Placental pericyte (primary cell): ENCODE measurements at places on chromosomes 7 and 10. TPM values are rescaled to one million over a fixed set of nuclear protein-coding genes. Genes with fewer than 3 reads are reported as not detected.

Gene SCIN
- 1.8 and 3.6 TPM in 2 replicates for total RNA-seq

Gene NME8
- total RNA-seq: not detected in 2 replicates

Gene OR2A5
- total RNA-seq: not detected in 2 replicates

Gene SLC35B4
- 10.1 and 24.9 TPM in 2 replicates for total RNA-seq

Gene PPP3CB
- 27.5 and 29.8 TPM in 2 replicates for total RNA-seq

Gene PRSS37
- not detected in 2 replicates for total RNA-seq

Gene MSMB
- not detected in 2 replicates for total RNA-seq

Gene C10orf67
- total RNA-seq: 0.22 and 0.29 TPM in 2 replicates

Gene VIPR2
- not detected in 2 replicates for total RNA-seq

Gene ARMC3
- under 0.01 TPM in 1 of 2 replicates, not detected in the other for total RNA-seq

Gene SPDYE16
- total RNA-seq: not detected in 2 replicates

Gene NRCAM
- 0.14 and 0.22 TPM in 2 replicates for total RNA-seq

Gene PDZD8
- 24.3 and 35.8 TPM in 2 replicates for total RNA-seq

Gene ADAM8
- 2.6 and 18.3 TPM in 2 replicates for total RNA-seq

Gene STEAP2
- total RNA-seq: 1.8 and 28.6 TPM in 2 replicates
